Ammon's horn (tissue), 1 donor: ENCODE measurements at places on chromosomes 11 and 22.

GRCh38 chr22:48662476-48663135 is 1165.1 kb downstream of the BRD1 start:
- DNase-seq = no peak

DNA sequence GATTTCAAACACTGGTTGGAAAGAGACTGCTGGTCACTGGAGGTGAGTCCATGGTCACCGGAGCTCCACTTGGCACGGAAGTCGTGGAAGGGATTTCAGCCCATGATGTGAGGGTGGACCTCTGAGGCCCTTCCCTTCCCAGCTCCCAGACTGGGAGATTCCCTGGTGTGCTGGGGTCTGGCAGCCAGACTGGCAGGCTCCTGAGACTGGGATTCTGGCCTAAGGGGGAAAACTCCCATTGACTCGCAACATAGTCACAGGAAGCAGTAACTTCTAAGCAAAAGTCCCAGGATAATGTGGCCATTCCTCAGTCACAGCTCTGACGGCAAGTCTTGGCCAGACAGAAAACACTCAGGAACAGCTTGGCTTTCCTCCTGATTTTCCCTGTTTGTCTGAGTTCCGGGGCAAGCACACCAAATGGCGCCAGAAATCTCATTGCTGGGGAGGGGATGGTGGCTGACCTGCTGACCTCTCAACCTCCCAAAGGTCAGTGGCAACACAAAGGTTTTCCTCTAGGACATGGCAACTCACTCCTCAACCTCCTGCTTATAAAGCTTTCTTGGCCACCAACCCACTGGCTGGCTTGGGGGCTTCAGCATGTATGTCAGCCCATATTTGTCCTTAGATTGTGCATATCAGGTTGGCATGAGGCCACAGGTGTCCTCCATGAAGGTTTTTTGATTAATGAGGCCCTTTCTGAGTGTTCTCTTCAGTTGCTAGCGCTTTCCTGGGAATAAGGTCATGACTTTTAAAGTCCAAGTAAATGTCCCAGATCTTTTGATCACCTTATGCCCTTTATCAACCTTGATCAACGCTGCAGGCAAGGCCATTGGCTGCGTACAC is 99.5 kb downstream of the CCDC81 start:
- DNase-seq = no peak

DNA sequence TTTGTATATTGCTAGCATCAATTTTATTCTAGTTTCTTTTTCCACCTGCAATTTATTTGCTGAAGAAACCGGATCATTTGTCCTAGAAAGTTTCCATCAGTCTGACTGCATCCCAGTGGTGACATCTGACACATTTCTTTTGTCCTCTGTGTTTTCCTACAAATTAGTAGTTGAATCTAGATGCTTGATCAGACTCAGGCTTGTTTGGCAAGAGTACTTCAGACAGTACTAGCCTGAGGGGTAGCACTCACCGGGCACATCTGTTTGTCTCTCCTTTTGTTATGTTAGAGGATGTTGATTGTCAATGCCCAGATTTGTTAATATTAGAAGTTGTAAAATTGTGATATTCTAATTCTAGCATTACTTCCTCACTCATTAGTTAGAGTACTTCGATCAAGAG is 204.8 kb downstream of the SWAP70 start:
- DNase-seq = no peak

DNA sequence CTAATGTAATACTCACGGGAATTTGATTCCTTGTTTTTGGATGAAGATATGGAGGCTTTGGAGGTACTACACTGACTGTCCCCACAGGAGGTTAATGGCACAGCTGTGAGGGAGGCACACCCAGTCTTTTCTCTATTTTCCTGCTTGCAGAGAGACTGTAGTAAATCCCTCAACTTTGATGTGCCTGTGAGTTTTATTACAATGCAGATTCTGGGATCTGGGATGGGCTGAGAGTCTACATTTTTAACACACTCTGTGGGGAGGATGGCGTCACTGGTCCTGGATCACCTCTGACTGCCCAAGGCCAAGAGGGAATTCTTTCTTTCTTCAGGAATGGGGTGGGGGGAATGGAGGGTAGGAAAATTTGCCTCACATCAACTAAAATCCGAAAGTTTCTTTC is 80.2 kb upstream of the NTM start:
- no peak for DNase-seq

GRCh38 chr11:61091373-61092279 is 10.7 kb upstream of the CD5 start:
- DNase-seq = no peak
